ENCODE measurements at places on chromosomes 11 and 22. TPM values are rescaled to one million over a fixed set of nuclear protein-coding genes. Genes with fewer than 3 reads are reported as not detected.

The HMBS gene
- 2.0 TPM for total RNA-seq

The OR52I2 gene
- not detected for total RNA-seq

DNA sequence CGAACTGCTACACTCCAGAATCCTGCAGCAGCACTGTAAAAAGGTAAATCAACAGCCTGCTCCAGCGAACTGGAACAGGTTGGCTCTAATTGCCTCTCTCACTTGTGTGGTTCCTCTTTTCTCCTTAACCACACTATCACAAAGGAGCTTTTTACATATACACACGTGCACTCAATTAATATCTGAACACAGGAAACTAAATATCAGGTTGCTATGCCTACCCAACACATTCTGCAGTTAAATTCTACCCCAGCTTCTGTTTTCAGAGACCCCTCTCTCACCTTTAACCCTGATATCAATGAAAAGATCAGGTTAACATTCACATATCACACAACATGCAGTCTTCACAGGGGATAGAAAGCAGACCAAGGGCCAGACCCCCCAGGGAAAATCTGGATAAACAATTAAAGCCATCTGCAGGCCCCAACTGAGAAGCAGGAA, 11.0 kb downstream of the RBFOX2 start:
- DNase-seq: no peak

DNA sequence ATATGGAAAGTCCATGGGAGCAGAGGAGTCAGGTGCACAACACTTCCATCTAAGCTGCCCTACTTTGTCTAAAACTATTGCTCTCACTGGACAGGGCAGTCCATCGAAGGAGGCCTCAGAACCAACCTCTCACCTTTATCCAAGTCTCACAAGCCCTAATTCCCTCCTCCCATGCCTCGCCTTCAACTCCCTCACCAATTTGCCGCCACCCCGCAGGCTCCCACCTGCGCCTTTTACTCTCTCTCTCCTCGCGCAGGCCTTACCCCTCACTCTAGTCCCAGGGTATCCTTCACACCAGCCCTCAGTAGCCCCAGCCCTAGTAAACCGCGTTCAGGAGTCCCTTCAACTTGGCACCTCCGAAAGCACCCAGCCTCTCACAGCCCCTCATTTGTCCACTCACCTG, 451 bp downstream of the FHIP1B start:
- DNase-seq: no peak

DNA sequence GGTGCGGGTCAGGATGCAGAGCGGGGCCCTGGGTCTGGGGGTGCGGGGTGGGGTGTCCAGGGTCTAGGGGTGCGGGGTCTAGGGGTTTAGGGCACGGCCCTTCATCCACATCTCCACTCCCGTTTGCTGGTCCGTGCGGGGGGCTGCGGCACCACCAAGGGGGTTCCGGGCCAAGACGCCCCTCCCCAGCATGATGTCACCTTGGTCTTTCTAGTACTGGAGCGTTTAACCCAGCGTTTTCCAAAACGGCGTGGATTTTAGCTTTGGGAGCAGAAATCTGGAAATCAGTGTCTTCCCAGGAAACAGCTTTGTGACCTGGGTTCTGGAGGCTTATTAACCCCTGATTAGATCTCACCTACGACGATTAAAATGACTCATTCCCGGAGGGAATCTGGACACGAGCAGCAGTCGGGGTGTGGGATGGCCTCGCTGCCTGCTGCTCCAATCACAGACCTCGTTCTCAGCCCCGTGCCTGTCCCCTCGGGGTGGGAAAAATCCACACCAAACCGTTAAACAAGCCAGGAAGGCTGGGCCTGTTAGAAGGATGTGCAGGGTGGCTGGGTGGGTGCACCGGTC, 759 bp downstream of the AP2A2 start:
- DNase-seq: peak; percentile 51

GRCh38 chr11:85857098-85857497, 1.9 kb downstream of the CCDC83 start:
- no peak for DNase-seq

- no peak for DNase-seq
Observed at GRCh38 chr22:48236261-48236660, 1473.8 kb downstream of the TBC1D22A start.

The OR9Q2 gene
- total RNA-seq: not detected

- peak; percentile 55 for DNase-seq
Observed at GRCh38 chr11:69510471-69511357, 29.3 kb downstream of the LINC01488 start.

- peak; percentile 6 for DNase-seq
Observed at GRCh38 chr11:18527512-18527911, 770 bp upstream of the TSG101 start.

GRCh38 chr22:23397008-23397612, 183.0 kb downstream of the IGLL1 start:
- DNase-seq: no peak

DNA sequence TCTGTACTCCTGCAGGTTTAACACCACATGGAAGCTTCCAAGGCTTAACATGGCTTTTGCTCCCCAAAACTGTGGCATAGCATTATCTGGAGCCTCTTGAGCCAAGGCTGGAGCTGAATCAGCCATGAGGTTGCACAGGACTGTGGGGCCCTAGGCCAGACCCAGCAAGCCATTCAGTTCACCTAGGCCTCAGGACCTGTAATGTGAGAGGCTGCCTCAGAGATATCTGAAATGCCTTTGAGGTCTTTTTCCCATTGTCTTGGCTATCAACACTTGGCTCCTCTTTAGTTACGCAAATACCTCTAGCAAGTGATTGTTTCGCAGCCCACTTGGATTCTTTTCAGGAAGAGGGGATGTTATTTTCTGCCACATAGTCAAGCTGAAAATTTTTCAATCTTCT, 72.0 kb downstream of the VPREB1 start:
- no peak for DNase-seq

GRCh38 chr22:17108256-17109112, 12.7 kb downstream of the TMEM121B start:
- no peak for DNase-seq

- no peak for DNase-seq
Observed at GRCh38 chr22:23816156-23816976, 22.4 kb downstream of the DERL3 start.

GRCh38 chr11:67675058-67675747, 780 bp upstream of the ALDH3B2 start:
- DNase-seq: no peak

- no peak for DNase-seq
Observed at GRCh38 chr11:104645261-104646222, 252.7 kb downstream of the CASP12 start.

The C11orf52 gene
- total RNA-seq: not detected

The LIF gene
- 33.3 TPM for total RNA-seq

The HBG1 gene
- total RNA-seq: not detected

DNA sequence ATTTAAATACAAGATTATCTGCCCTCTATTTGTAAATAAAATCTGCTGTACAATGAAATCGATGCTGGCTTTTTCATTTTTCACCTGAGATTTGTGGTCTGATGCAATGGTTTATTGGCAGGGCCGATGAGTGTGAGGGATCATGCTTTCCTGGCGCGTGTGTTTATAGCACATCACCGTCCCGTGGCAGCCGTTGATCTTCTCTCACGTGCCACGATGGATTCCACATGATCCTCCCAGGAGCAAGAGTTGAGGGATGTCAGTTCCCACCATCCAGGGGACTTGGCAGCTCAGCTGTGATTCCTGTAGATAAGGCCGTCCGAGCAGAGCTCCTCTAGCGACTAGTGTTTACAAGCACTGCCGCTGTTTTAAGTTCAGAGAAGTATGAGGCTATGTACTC, 213.7 kb downstream of the TBC1D22A start:
- no peak for DNase-seq

GRCh38 chr11:721741-722345, 15.8 kb downstream of the EPS8L2 start:
- no peak for DNase-seq

The TST gene
- total RNA-seq: 30.8 TPM

GRCh38 chr11:23789200-23789853, 707.5 kb upstream of the LUZP2 start:
- DNase-seq: no peak

GRCh38 chr22:22673628-22674027, 29.2 kb downstream of the GGTLC2 start:
- DNase-seq: no peak

DNA sequence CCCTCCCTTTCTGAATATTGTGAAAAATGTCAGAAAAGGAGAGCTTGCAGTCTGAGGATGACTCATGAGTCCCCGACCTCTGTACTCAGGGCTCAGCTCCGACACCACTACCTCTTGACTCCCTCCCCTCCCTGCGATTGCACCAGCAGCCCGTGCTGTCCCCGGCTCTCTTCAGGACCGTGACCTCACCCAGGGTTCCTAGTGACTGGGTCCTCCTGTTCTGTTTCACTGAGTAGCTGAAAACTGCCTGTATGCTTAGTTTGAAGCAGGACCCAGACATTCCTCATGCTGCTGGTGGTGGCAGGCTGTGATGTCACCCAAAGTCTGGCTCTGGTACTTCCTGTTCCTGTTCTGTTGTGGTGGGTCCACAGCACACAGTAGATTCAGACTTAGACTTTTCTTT, 11.7 kb downstream of the PHRF1 start:
- DNase-seq: no peak

The OR51I1 gene
- total RNA-seq: not detected

DNA sequence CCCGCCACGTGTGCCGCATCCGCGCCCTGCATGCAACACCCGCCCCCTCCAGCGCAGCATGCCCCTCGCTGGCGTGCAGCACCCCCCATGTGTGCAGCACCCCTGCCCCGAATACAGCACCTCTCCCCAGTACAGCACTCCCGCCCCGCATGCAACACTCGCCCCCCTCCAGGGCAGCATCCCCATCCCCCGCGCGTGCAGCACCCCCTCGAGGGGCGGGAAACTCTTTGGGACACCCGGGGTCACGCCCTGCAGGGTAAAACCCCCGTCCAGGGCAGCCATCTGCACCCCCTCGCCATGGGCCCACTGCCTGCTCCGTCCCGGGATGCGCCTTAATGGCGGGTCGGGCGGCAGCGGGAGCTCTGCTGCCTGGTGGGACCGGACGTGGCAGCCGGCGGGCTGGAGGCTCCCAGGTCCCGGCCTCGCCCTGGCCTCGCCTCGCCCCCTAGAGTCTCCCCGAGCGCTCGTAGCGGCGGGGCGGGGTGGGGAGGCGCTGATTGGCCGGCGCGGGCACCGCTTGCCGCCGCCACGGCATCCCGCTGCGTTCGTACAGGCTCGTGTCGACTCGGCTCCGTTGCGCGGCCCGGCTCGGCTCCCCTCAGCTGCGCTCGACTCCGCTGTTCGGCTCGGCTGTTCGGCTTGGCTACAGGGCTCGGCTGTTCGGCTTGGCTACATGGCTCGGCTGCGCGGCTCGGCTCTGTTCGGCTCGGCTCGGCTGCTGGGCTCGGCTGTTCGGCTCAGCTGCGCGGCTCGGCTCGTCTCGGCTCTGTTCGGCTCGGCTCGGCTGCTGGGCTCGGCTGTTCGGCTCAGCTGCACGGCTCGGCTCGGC, 417 bp upstream of the BRSK2 start:
- DNase-seq: peak; percentile 99

GRCh38 chr11:128157423-128158298, 429.7 kb downstream of the ETS1 start:
- DNase-seq: peak; percentile 64

The MMP13 gene
- not detected for total RNA-seq

DNA sequence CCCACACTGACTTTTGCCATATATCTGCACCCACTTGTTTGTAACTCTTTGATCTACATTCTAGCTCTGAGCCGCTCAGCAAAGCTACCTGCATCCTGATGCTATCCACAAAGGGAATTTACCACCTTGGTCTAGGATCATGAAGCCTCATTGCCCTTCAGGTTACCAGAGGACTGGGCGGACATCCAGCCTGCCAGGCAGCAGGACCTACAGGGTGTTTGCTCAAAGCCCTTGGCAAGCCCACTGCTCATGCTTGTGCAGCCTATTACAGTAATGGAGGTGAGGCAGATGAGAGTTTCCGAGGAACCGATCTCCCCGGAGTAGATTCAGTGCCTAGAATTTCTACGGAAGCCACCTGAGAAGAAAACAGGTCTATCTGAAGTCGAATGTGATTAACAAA, 417.2 kb downstream of the OPCML start:
- no peak for DNase-seq

GRCh38 chr11:133509924-133510697, 22.2 kb downstream of the OPCML start:
- DNase-seq: no peak

- no peak for DNase-seq
Observed at GRCh38 chr11:130728185-130729180, 187.8 kb downstream of the SNX19 start.
